ENCODE measurements at places on chromosomes 1 and 21. TPM values are rescaled to one million over a fixed set of nuclear protein-coding genes. Genes with fewer than 3 reads are reported as not detected.

The FCRLB gene
- 4.2 TPM for polyA plus RNA-seq

The KIF26B gene
- polyA plus RNA-seq: not detected

The LRRN2 gene
- not detected for polyA plus RNA-seq

The OR6N1 gene
- polyA plus RNA-seq: not detected

The SIM2 gene
- not detected for polyA plus RNA-seq

The KRTAP20-3 gene
- not detected for polyA plus RNA-seq

The SGIP1 gene
- not detected for polyA plus RNA-seq
